ENCODE measurements at places on chromosomes 3 and 15.

GRCh38 chr3:78015856-78016255 is 976.0 kb downstream of the ROBO2 start:
- DNase-seq, result no peak

DNA sequence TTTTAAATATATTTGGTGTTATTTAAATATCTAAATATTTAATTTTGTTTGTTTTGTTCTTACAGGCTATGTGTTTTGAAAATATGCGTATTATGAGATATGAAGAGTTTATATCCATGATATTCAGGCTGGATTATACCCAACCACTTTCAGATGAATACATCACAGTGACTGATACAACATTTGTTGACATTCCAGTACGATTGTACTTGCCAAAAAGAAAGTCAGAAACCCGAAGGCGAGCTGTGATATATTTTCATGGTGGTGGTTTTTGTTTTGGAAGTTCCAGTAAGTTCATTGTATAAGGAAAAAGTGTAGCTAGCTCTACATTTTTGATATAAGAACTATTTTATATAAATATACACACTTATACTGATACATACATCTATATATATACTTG is 6.9 kb downstream of the AADACL2 start:
- peak; percentile 4 for DNase-seq

DNA sequence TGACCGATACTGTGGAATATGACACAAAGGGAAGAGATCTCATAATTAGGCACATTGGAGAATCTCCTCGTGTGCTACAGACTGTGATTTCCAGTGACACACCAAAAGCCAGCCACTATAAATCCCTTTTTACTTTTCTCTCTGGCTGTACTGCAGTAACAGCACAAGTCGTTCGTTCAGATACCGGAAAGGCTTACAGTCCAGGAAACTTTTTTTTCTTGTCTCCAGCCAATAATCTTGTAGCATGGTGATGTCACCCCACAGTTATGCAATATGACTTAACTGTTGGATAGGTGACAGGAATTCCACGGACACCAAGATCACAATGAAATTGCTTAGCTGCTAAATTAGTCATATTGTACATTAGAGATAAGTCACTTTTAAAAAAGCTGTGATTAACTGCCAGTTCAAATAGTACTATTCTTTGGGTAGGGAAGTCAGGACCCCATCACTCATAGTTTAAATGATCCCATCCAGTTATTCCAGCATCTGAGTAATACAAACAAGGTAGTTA is 36.3 kb upstream of the TSC22D2 start:
- DNase-seq, result peak; percentile 100

GRCh38 chr3:54028372-54028771 is 94.0 kb upstream of the CACNA2D3 start:
- no peak for DNase-seq

Data from fibroblast of the aortic adventitia (primary cell).